ENCODE measurements at places on chromosomes 16 and 17.

GRCh38 chr17:31513731-31514427 lies 122.4 kb downstream of the RAB11FIP4 start:
- DNase-seq: no peak

DNA sequence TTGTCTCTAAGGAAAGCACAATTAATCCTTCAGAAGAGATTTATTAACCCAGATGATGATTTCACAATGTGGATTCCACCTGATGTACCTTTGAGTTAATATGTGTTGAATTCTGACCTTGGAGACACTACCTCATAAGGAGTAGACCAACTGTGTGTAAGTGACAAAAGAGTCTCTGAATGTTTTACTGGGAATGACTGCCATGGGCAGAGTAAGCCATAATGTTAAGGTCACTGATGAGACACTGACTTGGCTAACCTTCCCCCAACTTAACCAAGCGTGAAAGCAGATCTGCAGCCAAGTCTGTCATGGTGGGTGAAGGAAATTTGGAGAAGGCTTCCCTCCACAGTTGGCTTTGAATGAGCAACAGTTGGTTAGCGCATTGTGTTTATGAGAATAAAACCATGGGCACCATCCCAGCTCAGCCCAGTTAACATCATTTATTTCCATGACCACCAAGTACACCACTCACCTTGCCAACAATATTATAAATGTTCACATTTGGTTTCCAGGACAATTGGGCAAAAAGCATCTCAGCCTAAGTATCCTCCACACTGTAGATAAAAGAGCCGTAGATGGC lies 618.5 kb downstream of the KCNJ2 start:
- DNase-seq: no peak

DNA sequence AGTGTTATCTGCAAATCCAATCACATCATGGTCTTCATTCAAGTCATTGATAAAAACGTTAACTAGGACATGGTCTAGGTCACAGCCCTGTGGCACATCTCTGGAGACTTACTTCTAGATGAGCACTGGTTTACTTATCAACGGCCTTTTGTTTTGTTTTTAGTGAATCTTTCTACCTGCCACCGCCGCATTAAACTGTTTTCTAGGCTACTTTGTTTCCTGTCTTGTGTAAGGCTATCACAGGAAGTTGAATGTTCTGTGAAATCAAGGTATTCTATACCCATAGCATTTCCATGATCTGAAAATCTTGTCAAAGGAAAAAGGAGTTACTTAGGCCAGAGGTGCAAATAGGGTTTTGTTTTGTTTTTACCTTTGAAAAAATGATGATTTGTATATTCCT lies 26.9 kb downstream of the SOCS3 start:
- DNase-seq: no peak

DNA sequence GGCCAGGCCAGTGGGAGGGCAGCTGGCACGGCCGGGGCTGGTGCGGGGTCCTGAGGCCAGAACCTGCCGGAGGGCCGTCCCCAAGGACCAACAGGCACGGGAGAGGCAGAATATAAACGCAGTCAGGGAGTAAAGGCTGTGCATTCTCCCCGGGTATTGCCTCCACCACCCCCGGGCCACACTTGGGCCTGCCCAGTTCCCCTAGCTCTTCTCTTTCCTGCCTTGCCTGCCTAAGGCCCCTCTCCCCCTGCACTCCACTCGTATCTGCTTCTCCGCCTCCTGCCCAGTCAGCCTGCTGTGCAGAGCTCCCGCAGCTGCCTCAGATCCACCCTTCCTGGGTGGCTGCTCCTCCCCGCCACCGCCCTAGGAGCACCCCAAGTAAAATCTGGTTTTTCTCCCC lies 5.0 kb upstream of the RPH3AL start:
- no peak for DNase-seq

DNA sequence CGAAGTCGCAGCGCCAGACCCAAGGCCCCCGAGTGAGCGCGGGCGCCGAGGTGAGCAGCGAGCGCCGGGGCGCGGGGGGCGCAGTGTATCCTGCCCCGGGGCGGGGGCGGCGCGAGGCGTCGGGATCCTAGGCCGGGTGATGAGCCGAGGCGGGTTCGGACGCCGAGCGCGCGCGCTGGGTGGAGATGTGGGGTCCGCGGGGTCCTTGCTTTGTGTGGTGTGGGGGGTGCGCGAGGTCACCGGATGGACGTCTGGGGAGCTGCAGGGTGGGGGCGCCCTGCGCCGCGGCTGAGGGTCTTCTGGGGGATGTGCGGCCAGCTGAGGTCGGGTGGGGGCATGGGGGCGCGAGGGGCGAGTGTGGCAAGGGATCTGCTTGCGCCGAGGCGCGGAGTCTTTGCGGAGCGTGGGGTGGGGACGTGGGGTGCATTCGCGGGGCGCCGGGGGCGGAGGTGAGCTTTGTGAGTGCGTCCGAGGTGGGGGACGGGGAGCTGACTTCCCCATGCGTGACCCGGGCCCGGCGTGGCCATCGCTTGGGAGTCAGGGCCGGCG lies 560 bp downstream of the RAI1 start:
- peak; percentile 20 for DNase-seq
